ENCODE measurements at places on chromosomes 7 and 10.
A peak's percentile ranks its signal among the peaks of the same experiment; 100 is the strongest.

DNA sequence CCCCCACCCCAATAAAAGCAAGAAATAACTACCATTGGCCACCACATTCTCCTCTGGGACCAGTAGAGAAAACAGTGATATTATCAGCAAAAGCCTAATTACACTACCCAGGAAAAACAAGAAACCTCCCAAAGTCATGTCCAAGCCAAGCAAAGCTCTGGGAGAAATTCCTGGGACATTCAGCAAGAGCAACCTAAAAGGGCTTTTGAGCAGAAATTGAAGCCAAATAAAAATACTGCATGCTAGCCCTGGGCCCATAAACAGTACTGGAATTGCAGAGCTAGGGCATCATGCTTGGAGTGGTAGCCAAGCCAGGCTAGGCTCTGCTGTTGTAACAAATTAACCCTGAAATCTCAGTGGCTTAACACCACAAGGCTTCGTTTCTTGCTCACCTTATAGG lies 347.9 kb downstream of the LRMDA start:
- no peaks in the 10 kb centered on the region for H3K36me3 ChIP-seq
- H3K27ac ChIP-seq: peak overlapping the region; percentile 53
- H3K4me3 ChIP-seq: no peak overlapping the region
- no peaks in the 10 kb centered on the region for H3K27me3 ChIP-seq
- no peak for DNase-seq

DNA sequence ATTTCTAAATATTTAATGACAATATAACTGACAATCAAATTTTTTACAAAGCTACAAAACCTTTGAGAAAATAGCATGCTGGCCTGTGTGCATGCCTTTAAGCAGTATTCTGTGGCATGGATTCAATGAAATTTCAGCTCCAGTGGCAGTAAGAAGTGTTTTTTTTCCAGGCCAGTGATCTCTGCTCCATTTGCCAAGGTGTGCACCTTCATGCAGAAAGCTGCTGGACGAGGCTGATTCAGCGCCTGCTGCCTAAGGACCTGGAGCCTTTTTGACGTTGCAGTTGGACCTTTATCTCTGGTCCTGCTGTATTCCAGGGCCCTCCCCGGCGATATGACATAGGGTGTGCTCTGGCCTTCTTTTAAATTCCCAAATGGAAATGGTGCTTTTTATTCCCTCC lies 26.6 kb downstream of the VWC2 start:
- no peaks in the 10 kb centered on the region for H3K4me1 ChIP-seq
- no peak overlapping the region for H3K27ac ChIP-seq
- H3K4me3 ChIP-seq: no peak overlapping the region
- no peaks in the 10 kb centered on the region for H3K36me3 ChIP-seq
- no peak for DNase-seq

DNA sequence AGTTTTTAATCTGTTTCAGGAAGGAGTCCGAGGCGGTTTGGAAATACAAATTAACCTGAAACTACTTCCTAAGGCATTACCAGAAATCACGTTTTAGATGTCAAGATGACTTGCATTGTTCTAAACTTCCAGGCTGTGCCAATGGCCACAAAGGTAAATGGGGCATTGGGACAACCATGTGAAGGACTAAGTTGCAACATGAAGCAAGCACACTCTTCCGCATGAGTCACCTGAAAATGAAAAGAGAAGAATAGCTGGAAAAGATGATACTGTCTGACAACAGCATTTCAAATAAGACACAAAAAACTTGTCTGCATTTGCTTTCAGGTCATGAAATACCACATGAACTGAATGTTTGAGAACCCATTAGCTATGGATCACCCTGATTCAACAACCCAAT lies 262.1 kb downstream of the AHR start:
- no peak overlapping the region for H3K27ac ChIP-seq
- no peak for DNase-seq
- H3K4me1 ChIP-seq: peaks cover 13% of the 10 kb centered on the region
- H3K36me3 ChIP-seq: no peaks in the 10 kb centered on the region
- H3K27me3 ChIP-seq: no peaks in the 10 kb centered on the region

GRCh38 chr10:111277661-111278060 lies 200.8 kb downstream of the ADRA2A start:
- H3K4me3 ChIP-seq: no peak overlapping the region
- H3K27ac ChIP-seq: no peak overlapping the region
- no peak for DNase-seq

GRCh38 chr10:79244841-79245504 lies 102.3 kb upstream of the PPIF start:
- no peaks in the 10 kb centered on the region for H3K27me3 ChIP-seq
- no peaks in the 10 kb centered on the region for H3K36me3 ChIP-seq
- no peak for DNase-seq
- peaks cover 75% of the 10 kb centered on the region for H3K4me1 ChIP-seq
- peak overlapping the region; percentile 9 for H3K4me3 ChIP-seq
- peak overlapping the region; percentile 91 for H3K27ac ChIP-seq

- peak overlapping the region; percentile 51 for H3K27ac ChIP-seq
- DNase-seq: no peak
- peaks cover 42% of the 10 kb centered on the region for H3K4me1 ChIP-seq
- H3K4me3 ChIP-seq: peak overlapping the region; percentile 99
- no peaks in the 10 kb centered on the region for H3K36me3 ChIP-seq
- H3K27me3 ChIP-seq: no peaks in the 10 kb centered on the region
Observed at GRCh38 chr7:105016709-105017656, 3.0 kb downstream of the KMT2E start.

GRCh38 chr10:101063548-101064414 lies 2.0 kb downstream of the KAZALD1 start:
- H3K27ac ChIP-seq: peak overlapping the region; percentile 99
- no peak for DNase-seq
- peaks cover 57% of the 10 kb centered on the region for H3K4me1 ChIP-seq
- H3K27me3 ChIP-seq: no peaks in the 10 kb centered on the region
- H3K36me3 ChIP-seq: no peaks in the 10 kb centered on the region

DNA sequence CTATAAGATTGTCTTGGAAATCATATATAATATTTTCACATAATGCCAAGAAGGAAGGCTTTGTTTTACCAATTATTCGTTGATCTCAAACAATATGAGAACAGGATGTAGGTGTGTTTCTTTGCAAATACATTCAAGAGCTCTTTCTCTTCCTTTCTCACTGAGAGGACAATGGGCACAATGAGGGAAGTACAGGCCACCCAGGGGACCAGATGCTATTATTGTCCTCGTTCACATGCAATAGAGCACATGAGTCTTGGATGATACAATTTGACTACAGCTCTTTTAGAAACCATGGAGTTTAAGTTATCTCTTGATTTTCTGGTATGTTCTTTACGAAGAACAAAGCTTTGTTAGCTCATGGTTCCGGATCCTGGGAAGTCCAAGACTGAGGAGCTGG lies 323.7 kb upstream of the KLF6 start:
- H3K4me1 ChIP-seq: peaks cover 8% of the 10 kb centered on the region
- H3K4me3 ChIP-seq: no peak overlapping the region
- DNase-seq: no peak
- H3K36me3 ChIP-seq: no peaks in the 10 kb centered on the region

DNA sequence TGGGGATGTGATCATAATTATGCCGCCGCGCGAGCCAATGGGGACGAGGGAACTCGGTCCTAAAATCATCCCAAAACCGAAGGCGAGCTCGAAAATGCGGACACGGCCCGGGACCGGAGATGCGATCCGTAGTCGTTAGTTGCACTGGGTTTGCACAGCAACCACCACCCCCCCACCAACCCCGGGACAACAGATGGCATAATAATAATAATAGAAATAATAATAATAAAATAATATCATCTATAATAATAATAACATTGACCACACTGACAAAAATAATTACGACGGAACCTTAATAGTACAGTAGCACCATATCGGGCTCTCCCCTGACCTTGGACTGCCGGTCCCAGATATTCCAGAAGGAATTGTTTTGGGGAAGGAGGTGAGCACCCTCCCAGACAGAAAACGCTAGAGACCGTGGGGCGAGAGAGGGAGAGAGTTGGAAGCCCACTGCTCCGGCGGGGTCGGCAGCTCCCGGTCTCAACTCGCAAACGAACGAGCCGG lies 1.1 kb upstream of the EMX2 start:
- H3K36me3 ChIP-seq: no peaks in the 10 kb centered on the region
- peaks cover 30% of the 10 kb centered on the region for H3K4me1 ChIP-seq
- no peak overlapping the region for H3K27ac ChIP-seq
- H3K4me3 ChIP-seq: no peak overlapping the region

- H3K4me3 ChIP-seq: no peak overlapping the region
- H3K27ac ChIP-seq: no peak overlapping the region
- H3K36me3 ChIP-seq: no peaks in the 10 kb centered on the region
- no peaks in the 10 kb centered on the region for H3K27me3 ChIP-seq
Observed at GRCh38 chr7:2494191-2495130, 18.3 kb upstream of the GRIFIN start.

DNA sequence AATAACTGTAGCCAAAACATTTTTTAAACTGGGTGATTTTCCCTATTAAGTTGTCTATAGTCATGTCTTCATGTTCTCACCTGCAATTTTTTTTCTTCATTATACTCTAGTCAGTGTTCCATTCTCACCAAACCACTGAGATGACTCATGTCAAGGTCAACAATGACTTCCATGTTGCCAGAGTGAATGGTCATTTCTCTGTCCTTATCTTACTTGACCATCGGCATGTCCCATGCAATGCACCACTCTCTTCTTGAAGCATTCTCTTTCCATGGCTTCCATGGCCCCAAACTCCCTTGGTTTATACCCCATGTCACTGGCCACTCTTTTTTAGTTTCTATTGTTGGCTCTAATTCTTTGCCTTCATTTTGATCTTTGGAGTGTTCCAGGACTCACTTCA lies 173.9 kb downstream of the PPP1R17 start:
- no peak for DNase-seq
- no peak overlapping the region for H3K4me3 ChIP-seq
- no peaks in the 10 kb centered on the region for H3K27me3 ChIP-seq
- H3K36me3 ChIP-seq: no peaks in the 10 kb centered on the region

DNA sequence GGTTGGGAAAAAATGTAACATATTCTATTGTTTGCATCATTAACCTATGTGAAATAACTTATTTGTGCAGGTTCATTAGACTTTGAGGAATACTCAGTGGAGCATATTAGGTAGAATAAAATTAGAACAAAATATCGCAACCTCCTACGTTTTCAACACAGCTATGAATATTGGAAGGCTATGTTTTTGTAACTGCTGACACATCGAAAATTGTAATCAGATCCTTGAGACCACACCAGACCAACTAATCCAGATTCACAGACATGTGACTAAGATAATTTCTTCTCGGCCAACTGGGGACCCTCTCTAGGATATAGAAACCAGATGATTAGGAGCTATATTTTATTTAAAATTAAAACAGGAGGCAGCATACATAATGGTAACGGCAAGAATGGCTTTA lies 77.5 kb upstream of the VWC2 start:
- no peaks in the 10 kb centered on the region for H3K27me3 ChIP-seq
- H3K36me3 ChIP-seq: no peaks in the 10 kb centered on the region
- no peak overlapping the region for H3K27ac ChIP-seq
- H3K4me3 ChIP-seq: no peak overlapping the region
- H3K4me1 ChIP-seq: no peaks in the 10 kb centered on the region

- H3K27me3 ChIP-seq: no peaks in the 10 kb centered on the region
- H3K27ac ChIP-seq: no peak overlapping the region
- no peaks in the 10 kb centered on the region for H3K36me3 ChIP-seq
- DNase-seq: no peak
- peak overlapping the region; percentile 40 for H3K4me3 ChIP-seq
- H3K4me1 ChIP-seq: no peaks in the 10 kb centered on the region
Observed at GRCh38 chr7:1919539-1920265, 249.6 kb downstream of the ELFN1 start.

DNA sequence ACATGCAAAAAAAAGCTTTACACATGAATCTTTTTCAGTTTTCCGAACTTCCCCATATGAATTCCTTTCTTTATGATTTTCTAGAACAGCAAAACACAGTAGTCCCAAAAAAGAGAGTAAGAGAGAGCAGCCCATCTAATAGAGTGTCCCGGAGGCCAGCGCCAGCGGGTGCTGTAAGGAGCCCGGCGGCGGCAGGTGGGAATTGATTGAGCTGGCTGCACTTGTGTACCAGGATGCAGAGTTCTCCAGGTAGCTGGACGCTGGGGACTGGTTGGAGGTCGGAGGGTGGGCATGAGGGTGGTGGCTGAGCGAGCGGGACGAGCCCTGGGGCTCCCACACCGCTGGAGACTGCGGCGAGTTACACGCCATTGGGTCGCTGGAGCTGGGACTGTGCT lies 4.0 kb downstream of the DLX5 start:
- peaks cover 38% of the 10 kb centered on the region for H3K27me3 ChIP-seq
- H3K4me1 ChIP-seq: peaks cover 49% of the 10 kb centered on the region
- H3K4me3 ChIP-seq: no peak overlapping the region
- no peak overlapping the region for H3K27ac ChIP-seq
- DNase-seq: no peak
- H3K36me3 ChIP-seq: no peaks in the 10 kb centered on the region

DNA sequence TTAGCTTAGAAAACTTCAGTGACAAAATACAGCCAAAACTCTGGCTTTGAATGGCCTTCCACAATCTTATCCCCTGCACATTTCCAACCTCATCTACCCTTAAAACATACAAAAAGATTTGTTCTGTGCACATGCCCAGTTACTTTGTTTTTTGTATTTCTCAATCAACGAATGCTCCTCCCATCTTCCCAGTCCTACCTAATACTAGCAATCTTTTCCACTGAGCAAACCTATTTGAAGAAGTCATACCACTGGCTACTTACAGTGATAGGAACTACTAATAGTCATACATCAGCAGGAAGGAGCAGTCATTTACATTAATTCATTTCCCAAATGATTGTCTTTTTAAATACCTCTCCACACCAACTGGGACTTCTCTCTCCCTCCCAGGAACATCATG lies 2.5 kb downstream of the USP54 start:
- peaks cover 42% of the 10 kb centered on the region for H3K4me1 ChIP-seq
- no peak for DNase-seq
- H3K27me3 ChIP-seq: no peaks in the 10 kb centered on the region

- peaks cover 34% of the 10 kb centered on the region for H3K4me1 ChIP-seq
- H3K4me3 ChIP-seq: peak overlapping the region; percentile 35
- no peak for DNase-seq
- H3K27ac ChIP-seq: peak overlapping the region; percentile 91
- no peaks in the 10 kb centered on the region for H3K27me3 ChIP-seq
Observed at GRCh38 chr10:88041243-88042159, 178.1 kb downstream of the PTEN start.

DNA sequence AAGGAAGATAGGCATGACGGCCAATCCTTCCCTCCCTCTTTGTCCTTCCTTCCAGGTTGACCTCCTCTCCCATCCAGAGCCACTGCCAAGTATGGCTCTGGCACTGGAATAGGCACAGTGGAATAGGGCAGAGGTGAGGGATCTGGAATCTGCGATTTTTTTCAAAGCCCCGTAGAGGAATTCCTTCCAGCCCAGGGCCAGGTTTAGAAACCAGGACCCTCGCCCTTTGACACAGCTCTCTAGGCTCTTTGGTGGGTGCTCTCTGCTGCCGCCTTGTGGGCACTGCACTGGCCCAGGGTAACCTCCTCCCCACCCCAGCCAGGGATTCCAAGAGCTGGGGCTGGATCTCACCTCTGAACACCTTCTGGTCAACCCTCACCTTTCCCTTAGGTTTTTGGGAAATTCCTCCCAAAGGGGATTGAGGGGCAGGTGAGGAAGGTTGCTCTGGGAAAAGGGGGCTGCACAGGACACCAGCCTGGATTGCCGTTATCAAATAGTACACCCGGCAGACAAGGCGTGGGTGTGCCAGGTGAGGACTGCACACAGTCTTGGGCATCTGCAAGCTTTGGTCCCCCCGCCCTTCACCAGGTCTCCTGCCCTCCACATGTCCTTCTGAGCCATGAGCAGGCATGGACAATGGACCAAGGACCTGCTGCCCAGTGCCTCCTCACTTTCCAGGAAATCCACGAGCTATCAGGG lies 22.8 kb downstream of the C10orf105 start:
- no peaks in the 10 kb centered on the region for H3K27me3 ChIP-seq
- no peaks in the 10 kb centered on the region for H3K4me1 ChIP-seq
- no peak for DNase-seq
- H3K36me3 ChIP-seq: no peaks in the 10 kb centered on the region
